Adrenal gland (tissue), 19 donors: ENCODE measurements at places on chromosomes 7 and 10. TPM values are rescaled to one million over a fixed set of nuclear protein-coding genes. Genes with fewer than 3 reads are reported as not detected.
A peak's percentile ranks its signal among the peaks of the same experiment; 100 is the strongest.

SPDYE1 gene
- not detected for polyA plus RNA-seq

SORBS1 gene
- polyA plus RNA-seq, result 18.9 TPM

MMRN2 gene
- polyA plus RNA-seq, result 9.5 TPM

ADIRF gene
- 592 TPM for polyA plus RNA-seq

AKR1C3 gene
- polyA plus RNA-seq, result 22.8 TPM

DNA sequence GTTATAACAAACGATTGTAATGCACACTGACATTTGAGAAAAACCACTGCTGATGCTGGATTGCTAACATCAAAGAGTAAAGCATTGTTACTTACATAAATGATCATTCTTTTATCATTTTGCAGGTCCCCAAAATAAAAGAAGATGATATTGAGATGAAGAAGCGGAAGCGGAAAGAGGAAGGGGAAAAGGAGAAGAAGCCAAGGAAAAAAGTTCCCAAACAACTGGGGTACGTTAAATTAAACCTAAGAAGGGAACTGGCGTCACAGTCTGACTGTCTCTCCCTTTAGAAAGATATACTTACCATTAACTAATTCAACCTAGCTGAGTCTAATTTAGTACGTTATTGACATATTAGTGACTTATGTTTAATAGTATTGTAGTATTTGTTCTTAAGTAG lies 28.1 kb downstream of the UBN2 start:
- DNase-seq, result no peak

DNA sequence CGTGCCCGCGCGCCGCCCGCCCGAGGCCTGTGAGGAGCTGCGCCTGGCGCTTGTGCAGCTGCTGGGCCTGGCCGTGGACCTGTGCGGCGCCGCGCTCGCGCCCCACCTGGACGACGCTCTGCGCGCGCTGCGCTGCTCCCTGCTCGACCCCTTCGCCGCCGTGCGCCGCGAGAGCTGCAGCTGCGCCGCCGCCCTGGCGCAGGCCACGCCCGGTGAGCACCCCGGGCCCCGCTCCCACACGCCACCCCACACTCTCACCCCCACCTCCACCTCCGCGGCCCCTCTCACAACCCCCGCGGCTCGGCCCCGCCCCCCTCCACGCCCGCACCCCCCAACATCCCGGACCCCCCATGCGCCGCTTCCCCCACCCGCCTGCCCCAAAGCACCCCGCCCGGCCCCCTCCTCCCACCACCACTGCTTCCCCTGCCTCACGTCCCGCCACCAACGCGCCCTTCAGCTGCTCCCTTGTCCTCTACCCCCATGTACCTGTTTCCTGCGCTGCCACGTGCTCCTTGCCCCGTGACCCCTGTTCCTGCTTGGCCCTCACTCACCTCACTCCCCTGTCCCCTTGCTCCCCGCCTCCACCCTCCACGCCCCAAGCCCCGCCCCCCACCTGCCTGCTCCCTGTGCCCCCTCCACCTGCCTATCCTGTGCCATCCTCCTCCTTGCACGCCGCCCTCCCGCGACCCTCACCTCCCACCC lies at the start of gene PRKAR1B:
Gene PRKAR1B (minus strand): TSS at position 178 of the 702 bp plus-strand sequence. CDS start 15,776 bp downstream, outside the sequence.
- no peak for DNase-seq

DNA sequence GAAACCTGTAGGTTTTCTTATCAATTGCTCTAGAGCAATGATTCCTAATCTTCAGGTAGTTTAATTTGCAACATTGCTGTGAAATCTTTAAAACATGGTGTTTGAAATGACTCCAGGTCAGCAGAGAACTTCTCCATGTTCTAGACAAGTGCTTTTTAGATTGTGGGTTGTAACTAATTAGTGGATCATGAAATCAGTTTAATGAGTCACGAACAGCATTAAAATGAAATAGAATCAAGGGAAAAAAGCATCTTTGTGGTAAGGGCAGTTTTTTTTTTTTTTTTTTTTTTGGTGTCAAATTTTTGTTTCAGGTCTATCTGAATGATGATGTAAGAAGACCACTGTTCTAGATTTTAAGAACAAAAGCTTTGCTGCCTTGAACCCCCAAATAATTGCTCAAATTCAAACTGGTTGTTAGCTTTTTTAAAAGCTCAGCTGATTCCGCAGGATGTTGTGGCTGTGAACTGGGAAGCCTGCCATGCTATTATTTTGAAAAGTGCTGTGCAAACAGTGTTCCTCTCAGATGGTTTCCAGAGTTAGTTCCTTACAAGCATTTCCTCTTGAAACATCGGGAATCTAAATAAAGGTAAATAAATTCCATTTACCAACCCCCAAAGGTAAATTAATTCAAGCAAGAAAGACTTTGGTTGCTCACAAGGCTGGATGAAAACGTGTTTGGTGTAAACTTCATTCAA lies 13.1 kb upstream of the PDK4 start:
- DNase-seq, result peak; percentile 66

DNA sequence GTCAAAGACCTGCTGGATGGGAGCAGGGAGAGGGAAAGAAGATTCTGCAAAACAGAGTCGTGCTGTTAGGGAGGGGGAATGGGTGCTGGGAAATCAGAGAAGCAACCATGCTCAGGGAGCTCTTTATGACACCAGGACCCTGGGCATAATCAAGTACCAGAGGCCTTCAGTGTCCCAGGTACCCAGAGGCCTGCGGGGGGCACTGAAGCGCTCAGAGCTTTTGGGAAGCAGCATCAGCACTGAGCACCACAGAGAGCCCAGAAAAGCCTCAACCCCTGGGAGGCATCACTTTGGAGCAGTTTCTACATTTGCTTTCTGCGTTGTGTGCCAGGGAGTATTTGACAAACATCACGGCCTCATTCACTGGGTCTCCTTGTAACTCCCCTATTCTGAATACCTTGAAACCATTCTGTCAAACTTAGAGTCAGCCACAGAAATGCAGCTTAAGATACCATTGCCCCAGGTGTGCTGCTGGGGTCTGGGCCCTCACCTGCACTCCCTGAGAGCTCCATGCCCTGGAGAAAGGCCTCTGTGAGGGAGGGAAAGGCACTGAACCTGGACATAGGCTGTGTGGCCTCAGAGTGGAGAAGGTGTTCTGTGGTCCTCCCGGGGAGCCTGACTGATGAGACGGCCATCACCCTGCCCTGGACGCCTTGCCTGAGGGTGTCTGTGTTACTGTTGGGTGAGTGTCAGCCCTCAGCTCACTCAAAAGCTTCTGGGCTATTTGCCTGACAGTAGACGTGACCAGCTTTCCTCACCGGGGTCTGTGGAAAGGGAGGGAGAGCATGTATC lies 37.1 kb downstream of the CXCL12 start:
- no peak for DNase-seq

DNA sequence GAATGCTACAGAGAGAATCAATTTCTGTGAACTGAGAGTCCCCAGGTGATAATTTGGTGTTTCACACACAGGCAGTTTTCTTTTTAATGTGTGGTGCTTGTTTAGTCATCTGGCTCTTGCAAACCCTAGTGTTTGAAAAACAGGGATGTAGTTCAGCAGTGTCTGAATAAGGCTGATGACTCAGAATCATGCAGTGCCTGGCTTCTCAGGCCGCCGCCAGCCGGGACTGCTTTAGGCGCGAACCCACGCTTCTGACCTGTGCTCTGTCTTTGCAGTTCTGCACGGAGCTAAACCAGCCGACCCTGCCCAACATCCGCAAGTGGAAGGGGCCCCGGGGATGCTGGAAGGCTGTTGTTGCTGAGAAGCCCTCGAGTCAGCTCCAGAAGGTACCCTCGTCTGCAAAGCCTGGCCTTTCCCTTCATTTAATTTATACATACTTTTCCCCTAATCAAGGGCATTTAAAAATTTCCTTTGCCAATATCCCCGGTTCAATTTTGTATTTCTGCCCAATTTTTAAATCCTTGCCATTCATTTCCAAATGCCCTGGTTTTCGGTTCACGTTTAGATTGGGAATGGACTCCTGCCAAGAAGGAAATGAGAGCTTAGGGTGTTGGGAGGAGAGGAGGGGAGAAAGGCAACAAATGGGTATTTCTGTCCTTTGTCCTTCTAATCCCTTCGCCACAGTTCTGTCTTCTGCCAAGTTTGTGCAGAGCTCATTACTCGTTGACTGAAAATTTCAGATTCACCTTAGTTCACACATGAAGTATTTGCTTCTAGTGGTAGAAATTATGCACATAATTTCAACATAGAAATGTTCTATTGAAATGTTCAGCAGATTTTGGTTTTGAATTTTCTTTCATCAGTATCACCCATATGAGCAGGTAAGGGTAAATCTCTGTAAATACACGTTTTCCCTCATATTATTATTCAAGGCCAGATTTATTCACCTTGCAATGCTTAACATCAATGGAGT lies 108.5 kb upstream of the ANLN start:
- peak; percentile 83 for DNase-seq

DNA sequence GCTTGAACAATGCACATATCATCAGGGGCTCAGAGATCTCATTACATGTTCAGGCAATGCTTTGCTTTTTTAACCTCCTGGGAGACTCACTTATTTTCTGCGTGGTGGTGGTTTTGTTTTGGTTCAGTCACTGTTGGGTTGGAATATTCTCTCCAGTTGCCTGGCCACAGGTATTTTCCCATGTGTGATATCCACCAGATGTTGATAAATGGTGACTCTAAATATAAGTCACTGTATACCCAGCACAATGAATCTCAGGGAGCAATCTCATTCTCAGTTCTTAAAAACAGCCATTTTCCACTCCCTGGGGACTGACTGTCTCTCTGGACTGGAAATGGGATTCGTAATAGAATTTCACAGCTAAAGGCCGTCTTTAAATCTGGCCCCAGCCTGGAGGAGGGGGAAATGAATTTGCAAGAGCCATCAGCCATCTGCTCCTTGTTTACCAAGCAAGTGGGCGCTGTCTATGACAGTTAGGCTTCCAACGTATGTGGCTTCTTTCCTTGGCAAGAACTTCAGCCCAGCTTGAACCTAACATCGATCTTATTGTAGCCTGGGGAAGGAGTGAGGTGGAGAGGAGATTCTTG lies 1106.2 kb downstream of the NRG3 start:
- no peak for DNase-seq

GRCh38 chr7:25994433-25994994 lies 157.5 kb upstream of the NFE2L3 start:
- no peak for DNase-seq

- peak; percentile 35 for DNase-seq
Measured at GRCh38 chr7:43758822-43759683, 573 bp downstream of the BLVRA start.

DNA sequence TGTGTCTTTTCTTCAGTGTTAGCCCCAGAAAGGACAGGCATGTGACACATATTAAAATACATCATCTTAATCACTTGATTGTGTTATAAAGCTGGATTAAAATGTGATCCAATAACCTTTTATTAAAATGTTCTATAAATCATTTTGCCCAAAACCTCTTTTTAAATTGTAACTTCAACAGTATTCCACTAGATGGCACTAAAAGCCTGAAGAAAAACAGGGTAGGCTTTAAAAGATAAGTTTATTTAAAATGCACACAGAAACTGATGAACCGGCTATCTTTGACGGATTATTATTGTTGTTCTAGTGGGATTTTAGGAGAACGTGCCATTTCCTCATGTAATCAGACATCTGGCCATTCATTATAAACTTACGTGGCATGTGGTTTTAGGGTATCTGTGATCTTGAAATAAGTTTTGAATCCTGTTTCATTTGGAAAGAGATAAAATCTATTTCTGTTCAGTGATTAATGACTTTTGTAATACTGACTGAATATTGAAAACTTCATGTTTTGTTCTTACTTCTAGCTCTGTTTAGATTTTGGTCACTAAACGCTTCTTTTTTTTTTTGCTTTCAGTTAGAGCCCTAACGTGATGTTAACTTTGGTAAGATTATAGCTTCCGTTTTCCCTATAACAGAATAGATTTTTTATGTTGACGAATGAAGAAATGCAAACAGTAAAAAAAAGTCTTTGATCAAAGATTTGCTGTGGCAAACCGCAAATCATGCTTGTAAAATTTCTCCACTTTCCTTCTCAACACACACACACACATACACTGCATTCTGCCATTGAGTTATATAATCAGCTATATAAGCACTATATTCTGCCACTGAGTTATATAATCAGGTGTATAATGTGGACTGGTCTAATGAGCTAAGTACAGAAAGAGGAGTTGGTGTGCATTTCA lies 13.6 kb downstream of the VPS50 start:
- no peak for DNase-seq

GRCh38 chr7:129144834-129145668 lies 544 bp downstream of the TSPAN33 start:
- DNase-seq, result no peak

GRCh38 chr10:72007246-72007892 lies 43.2 kb downstream of the CHST3 start:
- peak; percentile 77 for DNase-seq

DNA sequence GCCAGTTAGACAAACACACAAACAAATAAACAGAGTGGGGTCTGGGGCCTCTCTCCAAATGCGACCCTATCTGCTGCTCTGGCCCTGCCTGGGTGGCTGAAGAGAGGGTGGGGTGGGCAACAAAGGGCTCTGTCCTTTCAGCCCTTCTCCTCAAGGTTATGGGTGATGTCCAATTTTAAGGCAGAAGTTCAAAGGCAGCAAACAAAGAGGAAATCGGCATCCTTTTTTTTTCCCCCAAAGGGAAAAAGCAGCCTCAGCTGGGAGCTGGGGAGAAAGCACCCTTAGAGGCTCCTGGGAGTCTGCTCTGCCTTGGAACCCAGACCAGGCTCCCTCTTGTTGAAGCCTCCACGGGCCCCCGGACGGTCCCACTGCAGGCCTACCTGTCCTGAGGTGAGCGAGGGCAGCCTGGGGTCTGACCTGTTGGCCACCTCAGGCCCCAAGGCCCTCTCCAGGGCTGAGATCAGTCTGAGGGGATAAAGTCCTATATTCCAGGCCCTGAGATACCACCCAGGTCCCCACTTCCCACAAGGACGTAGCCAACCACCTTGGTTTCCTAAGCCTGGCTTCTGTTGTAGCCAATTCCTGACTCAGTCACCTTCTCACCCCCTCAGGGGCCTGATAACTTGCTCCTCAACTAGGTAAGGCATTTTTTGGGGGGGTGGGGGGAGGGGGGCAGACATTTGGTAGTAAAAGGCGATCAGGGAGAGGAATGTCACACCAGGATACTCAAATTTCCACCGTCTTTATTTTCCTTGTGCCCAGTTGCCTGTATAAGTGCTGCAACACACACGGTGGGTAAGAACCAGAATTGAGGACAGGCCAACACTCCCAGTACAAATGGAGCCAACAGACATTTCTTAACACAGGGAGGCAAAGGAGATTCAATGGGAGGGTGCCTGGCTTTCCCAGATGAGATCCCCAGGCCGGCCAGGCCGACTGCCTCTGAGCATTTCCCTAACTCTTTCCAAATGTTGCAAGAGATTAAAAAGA lies 4.3 kb downstream of the HOXA11 start:
- no peak for DNase-seq

- DNase-seq, result peak; percentile 53
Measured at GRCh38 chr10:99993701-99994689, 15.8 kb downstream of the DNMBP start.

DNA sequence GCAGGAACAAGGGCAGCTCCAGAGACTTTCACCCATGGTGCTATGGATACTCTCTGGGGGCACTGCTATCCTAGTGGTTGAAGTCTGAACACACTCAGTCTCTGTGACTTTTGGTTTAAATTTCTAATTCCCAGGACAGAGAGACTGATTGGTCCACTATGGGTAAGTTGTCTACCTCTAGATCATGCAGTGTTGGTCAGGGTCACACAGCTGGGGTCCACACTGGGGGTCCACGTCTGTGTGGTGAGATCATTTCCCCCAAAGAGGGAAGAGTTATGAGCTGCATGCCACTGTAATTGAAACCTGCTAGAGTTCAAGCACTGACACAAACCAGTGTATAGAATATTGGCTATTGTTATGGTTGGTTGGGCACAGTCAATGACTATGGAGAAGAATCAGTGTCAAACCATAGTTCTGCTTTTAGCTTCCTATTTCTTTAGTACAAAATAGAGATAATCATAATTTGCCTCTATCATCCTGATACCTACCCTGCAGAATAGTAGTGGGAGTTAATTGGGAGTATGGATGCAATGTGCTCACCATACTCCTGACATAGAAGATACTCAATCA lies 101.6 kb downstream of the PRTFDC1 start:
- DNase-seq, result no peak
